ENCODE measurements at places on chromosomes 6 and 20. TPM values are rescaled to one million over a fixed set of nuclear protein-coding genes. Genes with fewer than 3 reads are reported as not detected.

Gene C6orf52
- total RNA-seq = not detected

Gene CDSN
- not detected for total RNA-seq

Gene SLC22A2
- total RNA-seq = not detected

Gene ECT2L
- total RNA-seq = not detected

Gene CST5
- 0.55 TPM for total RNA-seq

Gene C6orf15
- total RNA-seq = not detected

Gene GLP1R
- total RNA-seq = not detected

Gene HLA-DRB5
- total RNA-seq = 197 TPM

Gene NKX2-2
- total RNA-seq = not detected

Gene LTB
- 6.2 TPM for total RNA-seq

Gene LGSN
- total RNA-seq = 0.38 TPM

Gene HTR1E
- total RNA-seq = not detected

Gene NAPB
- total RNA-seq = 10.8 TPM

Gene SAMHD1
- 177 TPM for total RNA-seq

Gene OTOR
- total RNA-seq = not detected

Gene CCN6
- total RNA-seq = not detected

Gene PDSS2
- total RNA-seq = 16.2 TPM

Gene SGK2
- 1.7 TPM for total RNA-seq

Gene SLC26A8
- total RNA-seq = 0.52 TPM

Gene ELOVL2
- total RNA-seq = 0.23 TPM

Gene RAMACL
- total RNA-seq = 8.0 TPM

Gene NFATC2
- total RNA-seq = 7.6 TPM

Gene LRRN4
- 76.6 TPM for total RNA-seq

Gene SLC12A5
- 2.0 TPM for total RNA-seq

Gene FOXO3
- total RNA-seq = 73.6 TPM

Gene NRSN1
- total RNA-seq = not detected

Gene ZGPAT
- total RNA-seq = 27.6 TPM

Gene PSMA7
- 209 TPM for total RNA-seq

Gene GTSF1L
- not detected for total RNA-seq

Gene RIPOR2
- total RNA-seq = 25.6 TPM

Gene PHF20
- 56.5 TPM for total RNA-seq

Gene DHX16
- total RNA-seq = 27.4 TPM

Gene RIMS4
- 3.2 TPM for total RNA-seq

Gene MUC22
- total RNA-seq = not detected

Gene EFCAB8
- total RNA-seq = 0.72 TPM

Gene VWA7
- 3.4 TPM for total RNA-seq

Gene PACRG
- 1.5 TPM for total RNA-seq

Gene NPEPL1
- 41.6 TPM for total RNA-seq

Gene PPP1R3G
- total RNA-seq = 0.46 TPM

Gene PSORS1C1
- 8.2 TPM for total RNA-seq

Gene SLC2A10
- total RNA-seq = 17.7 TPM

Gene SLC16A10
- total RNA-seq = 12.3 TPM

Gene OXT
- total RNA-seq = not detected

Gene TXLNB
- 1.3 TPM for total RNA-seq

Gene IRF4
- total RNA-seq = 3.7 TPM

Gene PCK1
- 4.7 TPM for total RNA-seq

Gene PNPLA1
- total RNA-seq = 0.35 TPM

Gene TREML2
- total RNA-seq = 0.61 TPM

Gene DXO
- total RNA-seq = 20.5 TPM

Gene TREM1
- total RNA-seq = 61.2 TPM

Gene PLN
- total RNA-seq = 5.8 TPM

Gene BMP2
- 22.7 TPM for total RNA-seq

Gene HRH3
- total RNA-seq = not detected

Gene FRS3
- total RNA-seq = 8.5 TPM

Data from upper lobe of right lung (tissue), 1 donor.